ENCODE measurements at places on chromosomes 7 and 10.

DNA sequence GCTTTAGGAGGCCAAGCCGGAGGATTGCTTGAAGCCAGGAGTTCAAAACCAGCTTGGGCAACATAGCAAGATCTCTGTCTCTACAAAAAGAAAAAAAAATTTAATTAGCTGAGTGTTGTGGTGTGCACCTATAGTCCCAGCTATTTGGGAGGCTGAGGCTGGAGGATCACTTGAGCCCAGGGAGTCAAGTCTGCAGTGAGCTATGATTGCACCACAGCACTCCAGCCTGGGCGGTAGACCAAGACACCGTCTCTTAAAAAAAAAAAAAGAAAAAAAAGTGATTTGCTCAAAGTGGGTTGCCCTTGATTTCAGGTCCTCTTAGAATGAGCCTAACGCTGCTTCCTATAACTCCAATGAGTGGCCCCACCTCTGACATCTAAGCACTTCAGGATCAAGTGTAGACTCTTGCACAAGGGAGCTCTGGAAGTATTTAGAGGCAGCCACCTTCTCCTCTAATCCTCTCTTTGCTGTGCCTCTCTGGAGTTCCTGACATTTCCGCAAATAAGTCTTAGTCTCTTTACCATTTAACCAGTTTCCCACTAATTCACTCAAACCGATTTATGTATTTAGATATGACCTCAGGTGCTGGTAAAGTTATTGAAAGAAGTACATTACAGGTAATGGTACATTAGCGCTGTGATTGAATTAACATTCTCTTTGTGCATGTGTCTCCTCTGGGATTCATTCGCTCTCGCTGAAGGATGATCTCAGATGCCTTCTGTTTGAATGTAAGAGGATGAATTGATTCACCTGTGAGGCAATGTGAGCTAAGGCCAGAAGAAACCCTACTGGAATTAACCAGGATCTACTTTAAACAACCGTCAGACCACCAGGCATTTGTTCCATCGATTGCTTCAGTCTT lies 60.8 kb upstream of the CELF2 start:
- DNase-seq: no peak

DNA sequence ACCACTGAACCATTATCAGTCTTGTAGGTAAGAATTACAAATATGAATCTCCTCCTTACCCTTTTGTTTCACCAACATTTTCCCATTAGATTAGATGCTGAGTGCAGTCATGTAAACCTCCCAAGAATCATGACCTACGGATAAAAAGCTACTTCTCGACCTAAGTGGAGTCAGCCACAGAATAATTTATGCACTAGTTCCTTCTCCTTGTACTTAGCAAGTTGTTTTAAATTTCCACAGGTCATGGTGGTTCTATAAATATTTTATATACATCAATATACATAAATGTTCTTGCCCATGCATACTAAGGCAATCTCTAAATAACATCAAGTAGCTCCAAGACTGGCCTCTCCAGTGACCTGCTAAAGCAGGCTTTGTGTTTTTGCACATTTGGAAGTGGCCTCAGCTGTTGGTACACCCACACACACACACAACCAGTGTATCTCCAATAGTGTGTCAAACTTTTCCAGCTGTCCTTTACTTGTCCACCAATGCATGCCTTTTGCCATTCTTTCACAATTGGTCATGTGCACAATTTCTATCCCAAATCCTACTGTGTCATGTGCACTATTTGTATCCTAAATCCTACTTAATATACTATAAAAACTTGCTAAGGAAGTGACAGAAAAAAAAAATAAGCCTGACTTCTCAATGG lies 21.5 kb downstream of the LMOD2 start:
- DNase-seq: no peak

GRCh38 chr7:54678763-54679489 lies 80.1 kb downstream of the SEC61G start:
- no peak for DNase-seq

DNA sequence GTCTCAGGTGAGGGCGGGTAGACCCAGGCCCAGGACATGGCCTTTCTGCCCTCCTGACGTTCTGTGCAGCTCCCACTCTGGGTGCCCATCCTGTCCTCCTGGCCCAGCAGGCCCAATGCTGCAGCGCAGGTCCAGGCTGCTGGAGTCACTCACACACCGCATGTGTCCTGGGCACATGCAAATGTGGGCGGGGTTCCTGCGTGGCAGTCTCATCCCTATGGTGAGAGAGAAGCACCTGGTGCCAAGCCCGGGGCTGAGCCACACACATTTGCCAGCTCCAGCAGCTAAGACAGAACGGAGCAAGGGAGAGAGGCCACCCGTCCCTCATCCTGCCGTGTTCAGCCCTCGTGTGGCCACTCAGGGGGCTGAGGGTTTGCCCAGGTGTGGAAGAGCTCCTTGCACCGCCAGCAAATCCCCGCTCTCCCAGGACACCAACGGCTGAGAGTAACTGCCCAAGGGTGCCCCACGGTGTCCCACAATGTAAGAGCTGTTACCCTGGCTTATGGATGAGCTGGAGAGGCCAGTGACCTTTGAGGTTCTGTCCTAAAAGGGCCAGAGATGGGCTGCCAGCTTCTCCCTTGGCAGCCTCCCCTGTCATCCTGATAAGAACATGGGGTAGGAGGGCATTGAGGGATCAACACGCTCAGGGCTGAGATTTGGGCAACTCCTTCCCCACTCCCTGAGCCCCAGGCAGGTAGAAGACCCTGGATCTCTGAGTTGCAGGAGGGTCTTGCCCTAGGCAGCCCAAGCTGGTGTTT lies 4.4 kb downstream of the FUOM start:
- DNase-seq: no peak

DNA sequence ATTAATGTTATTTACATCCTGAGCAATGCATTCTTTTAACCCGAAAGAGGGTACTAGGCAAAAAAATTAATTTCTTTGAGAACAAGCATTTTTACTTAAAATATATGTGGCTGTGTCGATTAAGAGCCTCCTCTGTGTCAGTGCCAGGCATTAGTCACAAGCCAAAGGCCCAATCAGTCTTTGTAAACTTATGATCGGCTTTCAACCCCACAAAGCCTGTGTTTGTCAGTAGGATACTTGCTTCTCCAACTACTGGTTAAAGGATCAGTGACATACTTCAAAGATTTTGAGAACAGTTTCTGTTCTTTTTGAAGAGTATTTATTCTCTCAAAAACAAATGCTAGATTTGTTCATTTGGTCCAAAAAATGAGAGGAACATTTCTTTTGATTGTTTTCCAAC lies 159.3 kb downstream of the NRCAM start:
- DNase-seq: no peak

DNA sequence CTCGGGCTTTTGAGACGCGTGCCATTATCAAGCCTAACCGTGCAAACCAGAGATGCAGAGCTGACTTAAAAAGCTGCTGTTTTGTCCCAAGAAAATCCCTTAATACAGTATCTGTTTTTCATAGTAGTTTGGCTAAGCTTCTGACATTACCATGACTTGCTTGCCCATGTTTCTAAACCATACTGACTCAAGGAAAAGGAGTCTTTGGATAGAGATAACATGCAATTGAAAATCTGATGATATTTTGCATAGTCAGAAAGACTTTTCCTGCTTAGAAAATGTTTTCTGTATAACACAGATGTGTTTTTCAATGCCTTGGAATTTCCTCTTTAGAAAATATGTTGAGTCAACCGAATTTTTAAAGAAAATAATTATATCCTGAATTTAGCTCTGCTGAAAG lies 21.5 kb upstream of the AKR1E2 start:
- DNase-seq: no peak

DNA sequence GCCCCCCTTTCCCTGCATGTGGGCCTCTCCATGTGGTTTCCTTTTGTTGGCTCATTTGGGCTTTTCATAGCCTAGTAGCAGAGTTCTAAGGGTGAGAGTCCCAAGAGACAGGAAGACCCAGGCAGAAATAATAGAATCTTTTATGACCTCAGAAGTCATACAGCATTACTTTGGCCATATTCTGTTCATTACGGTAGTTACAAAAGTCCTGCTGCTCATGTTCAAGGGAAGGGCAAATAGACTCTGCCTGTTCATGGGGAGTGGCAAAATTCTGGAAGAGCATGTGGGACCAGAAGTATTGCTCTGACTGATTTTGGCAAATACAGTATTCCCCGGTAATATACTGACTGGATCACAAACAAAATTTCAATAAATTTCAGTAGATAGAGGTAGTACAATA lies 910.3 kb downstream of the LRMDA start:
- no peak for DNase-seq

- DNase-seq: no peak
Measured at GRCh38 chr10:92849234-92849525, 860 bp downstream of the EXOC6 start.

GRCh38 chr7:22329816-22330524 lies 27.0 kb downstream of the RAPGEF5 start:
- DNase-seq: no peak

DNA sequence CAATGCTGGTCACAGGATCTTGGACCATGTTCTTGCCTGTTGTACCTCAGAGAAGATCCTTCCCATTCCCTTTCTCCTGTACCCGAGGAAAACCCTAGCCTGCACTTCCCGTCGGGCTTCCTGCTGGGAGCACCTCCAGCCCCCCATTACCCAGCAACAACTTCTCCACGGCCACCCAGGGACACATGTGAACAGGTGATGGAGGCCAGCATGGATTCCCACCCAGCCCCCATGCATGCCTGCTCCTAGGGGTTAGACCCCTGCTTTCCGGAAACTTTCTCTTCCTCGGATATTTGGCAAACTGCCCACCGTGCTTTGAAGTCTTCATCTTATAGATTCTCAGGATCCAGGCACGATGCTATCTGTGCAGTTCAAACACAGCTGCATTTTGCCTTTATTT lies 67.3 kb downstream of the CALML3 start:
- no peak for DNase-seq

- no peak for DNase-seq
Measured at GRCh38 chr7:66315192-66315591, 110.1 kb downstream of the TPST1 start.

DNA sequence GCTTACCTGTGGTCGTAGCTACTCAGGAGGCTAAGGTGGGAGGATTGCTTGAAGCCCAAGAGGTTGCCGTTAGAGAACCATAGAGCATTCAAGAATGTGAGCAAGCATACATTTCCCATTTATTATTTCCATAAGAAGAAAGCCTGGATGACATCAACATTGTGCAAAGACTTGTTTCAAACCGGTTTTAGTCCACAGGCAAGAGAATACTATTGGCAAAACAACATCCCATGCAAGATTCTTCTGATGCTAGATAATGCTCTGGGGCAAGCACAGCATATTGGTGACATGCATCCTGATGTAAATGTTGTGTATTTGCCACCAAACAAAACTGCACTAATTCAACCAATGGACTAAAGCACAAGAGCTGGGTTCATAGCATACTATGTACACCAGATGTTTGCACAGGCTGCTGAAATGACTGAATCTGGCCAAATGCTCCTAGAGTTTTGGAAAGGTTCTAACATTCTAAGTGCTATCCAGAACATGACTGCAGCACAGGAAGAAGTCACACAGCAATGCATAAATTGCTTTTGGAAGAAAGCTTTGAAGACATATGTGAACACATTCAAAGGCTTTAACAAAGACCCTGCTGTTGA lies 42.6 kb downstream of the OTUD1 start:
- DNase-seq: no peak

Measured in activated naive CD4-positive, alpha-beta T cell (primary cell).